ENCODE measurements at places on chromosomes 12 and 14.

GRCh38 chr12:106189341-106189740 is 50.6 kb upstream of the NUAK1 start:
- no peak for DNase-seq

DNA sequence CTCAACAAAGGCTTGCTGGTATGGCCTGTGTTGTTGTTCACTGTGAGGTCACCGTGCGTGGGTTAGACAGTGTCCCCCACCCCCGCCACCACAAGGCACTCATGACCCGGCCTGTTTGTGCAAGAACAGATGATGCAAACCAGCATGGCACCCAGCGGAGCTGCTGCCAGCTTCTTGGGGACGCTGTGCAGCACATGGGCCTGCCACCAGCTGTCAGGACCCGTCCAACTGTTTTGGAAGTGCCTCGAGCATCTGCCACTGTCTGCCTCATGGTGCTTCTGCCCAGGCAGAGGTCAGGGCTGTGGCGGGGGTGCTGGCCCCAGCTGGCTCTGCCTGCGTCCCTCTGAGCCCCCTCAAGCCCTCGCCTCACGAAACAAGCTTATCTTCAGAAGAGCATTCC is 1.5 kb downstream of the ASB2 start:
- no peak for DNase-seq

- DNase-seq, result no peak
Measured at GRCh38 chr14:95190857-95191256, 33.5 kb upstream of the DICER1 start.

- DNase-seq, result no peak
Measured at GRCh38 chr12:53064613-53065436, 14.4 kb downstream of the SPRYD3 start.

DNA sequence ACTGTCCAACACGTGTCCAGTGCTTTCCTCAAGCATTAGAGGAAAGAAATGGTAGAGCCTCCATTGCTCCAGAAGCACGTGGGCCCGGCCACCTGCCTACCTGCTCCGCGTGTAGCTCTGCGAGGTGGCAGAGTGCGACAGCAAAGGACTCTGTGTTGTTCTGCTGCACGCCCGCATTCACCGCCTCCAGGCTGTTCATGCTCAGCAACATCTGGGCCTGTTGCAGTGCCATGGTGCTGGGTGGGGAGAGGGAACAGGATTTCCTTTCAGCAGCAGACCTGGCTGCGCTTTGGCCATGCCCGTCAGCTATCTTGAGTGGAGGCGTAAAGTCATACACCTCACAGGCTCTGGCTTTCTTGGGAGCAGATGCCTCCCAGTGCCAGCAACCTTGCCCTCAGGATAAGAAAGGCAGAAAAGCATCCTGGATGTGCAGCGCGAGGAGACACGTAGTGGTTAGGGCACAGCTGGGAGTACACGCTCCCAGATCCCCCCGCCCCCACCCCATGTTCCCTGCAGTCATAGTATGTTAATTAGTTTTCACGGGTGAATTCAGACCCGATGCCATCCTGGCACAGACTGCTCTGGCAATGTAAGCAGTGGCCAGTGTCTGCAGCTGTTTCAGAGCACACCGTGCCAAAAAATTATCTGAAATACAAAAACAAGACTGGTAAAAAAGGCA is 25.1 kb downstream of the ANAPC5 start:
- no peak for DNase-seq

- DNase-seq, result no peak
Measured at GRCh38 chr12:18421867-18422266, 160.5 kb downstream of the PIK3C2G start.

GRCh38 chr12:105334582-105334981 is 4.1 kb downstream of the C12orf75 start:
- no peak for DNase-seq

DNA sequence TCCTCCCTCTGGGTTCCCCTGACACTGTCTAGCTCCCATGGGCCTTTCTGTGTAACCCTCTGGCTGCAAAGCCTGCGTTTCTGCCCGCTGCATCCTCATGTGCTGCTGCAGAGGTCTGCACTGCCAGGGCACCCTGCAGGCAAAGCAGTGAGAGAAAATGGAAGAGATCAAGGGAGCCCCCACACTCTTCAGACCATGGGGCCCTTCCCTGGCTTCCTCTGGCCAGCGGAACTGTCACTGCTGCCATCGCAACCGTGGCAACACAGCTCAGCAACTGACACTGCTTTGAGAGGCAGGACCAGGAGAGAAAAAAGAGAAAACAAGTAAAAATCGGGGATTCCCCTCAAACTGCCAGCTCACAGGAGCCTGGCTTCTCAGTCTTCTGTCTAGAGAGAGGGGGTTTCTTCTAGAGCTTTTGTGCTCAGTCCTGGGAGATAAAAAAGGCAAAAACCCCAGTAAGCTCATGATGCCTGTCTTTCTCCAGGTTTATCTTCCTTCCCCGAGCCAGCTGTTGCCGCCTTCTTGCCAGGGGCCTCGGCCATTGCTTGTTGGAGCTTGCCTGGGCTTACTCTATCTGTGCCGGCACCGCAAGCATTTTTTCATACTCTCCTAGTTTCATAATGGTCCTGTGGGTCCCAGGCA is 38.9 kb downstream of the C14orf132 start:
- DNase-seq, result no peak

DNA sequence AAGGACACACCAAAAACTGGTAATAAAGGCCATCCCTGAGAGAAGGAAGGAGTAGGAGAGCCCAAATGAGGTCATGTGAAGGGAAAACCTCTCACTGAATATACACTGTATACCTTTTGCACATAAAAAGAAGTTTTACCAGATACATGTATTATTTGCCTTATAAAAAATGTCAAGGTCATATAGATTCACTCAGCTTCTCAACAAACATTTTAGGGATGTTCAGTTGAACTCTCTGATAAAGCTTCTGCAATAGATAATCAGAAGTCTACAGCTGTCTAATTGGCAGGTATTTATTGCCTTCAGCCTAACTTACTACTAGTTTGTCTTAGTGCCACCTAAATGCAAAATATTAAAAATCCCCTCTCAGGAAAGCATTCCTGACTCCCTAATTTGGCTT is 8.7 kb downstream of the SLC11A2 start:
- DNase-seq, result no peak

DNA sequence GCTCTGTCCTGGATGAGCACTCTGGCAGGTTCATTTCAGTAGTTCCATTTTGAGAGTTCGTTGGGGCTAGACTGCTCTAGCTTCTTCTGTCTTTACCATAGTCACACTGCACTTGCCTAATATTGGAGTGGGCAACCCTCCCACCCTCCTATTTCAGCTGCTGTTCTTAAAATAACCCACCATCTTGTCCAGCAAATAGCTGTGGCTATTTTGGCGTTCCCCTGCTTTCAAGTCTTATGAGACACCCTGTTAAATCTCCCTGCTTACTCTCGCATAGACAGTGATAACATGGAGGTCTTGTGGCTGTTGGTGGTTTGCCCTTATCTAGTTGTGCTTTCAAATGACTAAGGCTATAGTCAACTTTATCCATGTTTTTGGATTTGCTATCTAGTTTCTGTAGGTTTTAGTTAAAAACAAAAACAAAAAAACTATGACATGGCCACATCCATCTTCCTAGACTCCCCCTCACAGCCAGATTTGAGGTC is 65.5 kb downstream of the LRP6 start:
- no peak for DNase-seq

Data from COLO829 (cell line).